ENCODE measurements at places on chromosomes 3 and 15.

DNA sequence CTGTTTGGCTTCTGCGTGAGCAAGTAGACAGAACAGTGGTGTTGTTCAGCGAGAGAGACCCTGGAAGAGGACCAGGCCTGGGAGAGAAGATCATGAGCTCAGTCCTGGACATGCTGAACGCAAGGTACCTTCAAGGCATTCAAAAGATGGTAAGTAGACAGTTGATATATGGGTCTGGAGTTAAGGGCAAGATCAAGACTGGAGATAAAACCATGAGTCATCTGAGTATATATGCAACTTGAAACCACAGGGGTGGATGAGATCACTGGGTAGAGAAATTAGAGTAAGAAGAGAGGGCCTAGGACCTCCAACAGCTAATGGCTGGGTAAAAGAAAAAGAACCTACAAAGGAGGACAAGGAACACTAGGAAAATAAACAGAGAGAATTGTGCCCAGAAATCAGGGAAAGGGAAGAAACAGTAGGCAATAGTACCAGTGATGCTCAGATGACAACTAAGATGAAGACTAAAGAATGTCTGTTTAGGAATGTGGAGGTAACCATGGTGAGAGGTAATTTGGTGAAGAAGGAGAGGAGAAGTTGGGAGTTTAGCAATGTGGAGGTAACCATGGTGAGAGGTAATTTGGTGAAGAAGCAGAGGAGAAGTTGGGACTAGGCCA lies 343.2 kb upstream of the ADAMTS9 start:
- DNase-seq = no peak
- no peaks in the 10 kb centered on the region for H3K36me3 ChIP-seq
- no peaks in the 10 kb centered on the region for H3K4me1 ChIP-seq
- no peak overlapping the region for H3K27ac ChIP-seq
- no peak overlapping the region for H3K4me3 ChIP-seq

- H3K27me3 ChIP-seq = no peaks in the 10 kb centered on the region
- no peak overlapping the region for H3K4me3 ChIP-seq
- no peak for DNase-seq
- H3K4me1 ChIP-seq = peaks cover 9% of the 10 kb centered on the region
- peaks cover 62% of the 10 kb centered on the region for H3K36me3 ChIP-seq
Observed at GRCh38 chr3:46931631-46932331, 44.8 kb downstream of the CCDC12 start.

- H3K27me3 ChIP-seq = peaks cover 10% of the 10 kb centered on the region
- H3K4me3 ChIP-seq = no peak overlapping the region
- H3K4me1 ChIP-seq = no peaks in the 10 kb centered on the region
Observed at GRCh38 chr3:172591876-172592771, 68.9 kb upstream of the TNFSF10 start.

- peaks cover 2% of the 10 kb centered on the region for H3K4me1 ChIP-seq
- no peak overlapping the region for H3K4me3 ChIP-seq
- H3K36me3 ChIP-seq = no peaks in the 10 kb centered on the region
- no peak for DNase-seq
- H3K27ac ChIP-seq = no peak overlapping the region
Observed at GRCh38 chr15:70259640-70260508, 162.2 kb upstream of the TLE3 start.

DNA sequence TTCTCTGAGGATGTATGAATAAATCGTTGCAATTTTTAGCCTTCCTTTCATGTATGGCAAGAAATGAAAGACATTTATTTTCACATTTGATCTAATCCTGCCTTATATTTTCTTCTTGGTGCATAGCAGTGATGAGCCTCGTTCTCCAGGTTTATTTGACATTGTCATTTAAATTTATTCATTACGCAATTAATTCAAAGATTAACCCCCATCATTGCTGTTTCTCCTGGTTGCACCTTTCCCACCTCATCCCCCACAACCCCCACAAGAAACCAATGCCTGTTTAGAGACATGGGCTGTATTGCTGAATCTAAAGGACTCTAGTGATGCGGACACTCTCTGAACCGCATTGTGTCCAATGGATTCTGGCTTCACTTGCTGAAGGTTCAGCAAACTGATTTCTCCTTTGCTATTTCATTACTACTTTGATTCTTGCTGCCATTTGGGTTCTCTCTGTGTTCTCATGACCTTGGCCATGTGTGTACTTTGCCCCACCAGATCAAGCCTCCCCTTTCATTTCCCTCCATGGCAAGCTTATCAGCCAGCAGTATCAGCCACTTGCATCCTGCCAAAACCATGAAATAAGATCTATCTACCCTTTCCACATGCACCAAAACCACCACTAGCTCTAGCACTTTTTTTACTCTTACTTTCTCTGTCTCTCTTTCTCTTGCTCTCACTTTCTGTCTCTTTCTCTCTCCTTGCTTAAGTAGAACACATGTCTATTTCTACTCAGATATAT lies 382.7 kb downstream of the GBE1 start:
- H3K27me3 ChIP-seq = no peaks in the 10 kb centered on the region
- DNase-seq = no peak
- H3K36me3 ChIP-seq = no peaks in the 10 kb centered on the region
- H3K4me1 ChIP-seq = peaks cover 3% of the 10 kb centered on the region

DNA sequence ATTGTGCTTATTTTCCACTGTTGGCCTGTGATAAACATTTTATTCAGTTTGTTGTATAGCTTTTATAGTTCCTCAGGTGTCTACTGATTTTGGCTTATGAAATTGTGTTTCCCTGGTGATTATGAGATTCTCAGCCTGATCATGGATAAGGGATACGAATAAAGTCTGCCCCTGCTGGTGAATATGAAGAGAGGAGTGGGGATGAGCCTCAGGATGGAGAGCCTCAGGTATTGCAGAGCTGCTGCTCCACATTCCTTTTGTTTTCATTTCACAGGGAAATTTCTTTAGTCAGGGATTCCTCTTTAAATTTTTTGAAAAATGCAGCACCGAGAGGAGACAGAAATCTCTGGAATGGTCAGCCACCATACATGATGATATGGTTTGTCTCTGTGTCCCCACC lies 14.7 kb upstream of the RAB6B start:
- H3K36me3 ChIP-seq = no peaks in the 10 kb centered on the region
- peaks cover 8% of the 10 kb centered on the region for H3K27me3 ChIP-seq
- DNase-seq = no peak

- no peak overlapping the region for H3K4me3 ChIP-seq
- H3K4me1 ChIP-seq = peaks cover 2% of the 10 kb centered on the region
- no peaks in the 10 kb centered on the region for H3K36me3 ChIP-seq
- DNase-seq = no peak
- H3K27me3 ChIP-seq = no peaks in the 10 kb centered on the region
Observed at GRCh38 chr3:10944866-10945265, 47.7 kb upstream of the SLC6A1 start.

DNA sequence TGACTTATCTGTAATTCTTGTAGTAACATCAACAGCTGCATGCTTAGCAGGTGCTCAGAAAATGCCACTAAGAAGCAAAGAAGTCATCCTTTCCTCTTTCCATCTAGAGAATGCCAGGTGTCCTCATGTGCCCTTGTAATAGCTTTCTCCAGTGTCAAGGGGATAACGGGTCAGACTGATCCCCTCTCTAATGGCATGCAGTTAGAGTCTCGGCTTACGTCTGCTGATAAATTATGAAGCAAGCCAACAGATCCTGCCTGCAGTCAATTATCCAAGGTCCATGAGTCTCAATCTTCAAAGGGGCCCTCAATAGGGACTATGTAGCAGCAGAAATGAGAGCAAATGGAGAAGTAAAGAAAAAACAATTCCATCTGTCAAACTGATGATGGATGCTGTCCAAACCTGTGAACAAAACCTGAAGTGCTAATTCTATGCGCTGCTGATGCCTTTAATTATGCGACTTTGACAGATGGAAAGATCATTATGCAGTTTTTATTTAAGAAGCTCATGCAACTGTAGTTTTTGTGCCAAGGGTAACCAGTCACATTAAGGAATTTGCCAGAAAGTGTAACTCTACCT lies 162.8 kb upstream of the PEX5L start:
- H3K27ac ChIP-seq = no peak overlapping the region
- no peak for DNase-seq
- no peaks in the 10 kb centered on the region for H3K27me3 ChIP-seq
- no peak overlapping the region for H3K4me3 ChIP-seq
- H3K4me1 ChIP-seq = peaks cover 2% of the 10 kb centered on the region

- DNase-seq = peak; percentile 55
- no peaks in the 10 kb centered on the region for H3K27me3 ChIP-seq
- H3K4me3 ChIP-seq = no peak overlapping the region
- no peak overlapping the region for H3K27ac ChIP-seq
Observed at GRCh38 chr15:57732526-57733331, 26.2 kb downstream of the POLR2M start.

DNA sequence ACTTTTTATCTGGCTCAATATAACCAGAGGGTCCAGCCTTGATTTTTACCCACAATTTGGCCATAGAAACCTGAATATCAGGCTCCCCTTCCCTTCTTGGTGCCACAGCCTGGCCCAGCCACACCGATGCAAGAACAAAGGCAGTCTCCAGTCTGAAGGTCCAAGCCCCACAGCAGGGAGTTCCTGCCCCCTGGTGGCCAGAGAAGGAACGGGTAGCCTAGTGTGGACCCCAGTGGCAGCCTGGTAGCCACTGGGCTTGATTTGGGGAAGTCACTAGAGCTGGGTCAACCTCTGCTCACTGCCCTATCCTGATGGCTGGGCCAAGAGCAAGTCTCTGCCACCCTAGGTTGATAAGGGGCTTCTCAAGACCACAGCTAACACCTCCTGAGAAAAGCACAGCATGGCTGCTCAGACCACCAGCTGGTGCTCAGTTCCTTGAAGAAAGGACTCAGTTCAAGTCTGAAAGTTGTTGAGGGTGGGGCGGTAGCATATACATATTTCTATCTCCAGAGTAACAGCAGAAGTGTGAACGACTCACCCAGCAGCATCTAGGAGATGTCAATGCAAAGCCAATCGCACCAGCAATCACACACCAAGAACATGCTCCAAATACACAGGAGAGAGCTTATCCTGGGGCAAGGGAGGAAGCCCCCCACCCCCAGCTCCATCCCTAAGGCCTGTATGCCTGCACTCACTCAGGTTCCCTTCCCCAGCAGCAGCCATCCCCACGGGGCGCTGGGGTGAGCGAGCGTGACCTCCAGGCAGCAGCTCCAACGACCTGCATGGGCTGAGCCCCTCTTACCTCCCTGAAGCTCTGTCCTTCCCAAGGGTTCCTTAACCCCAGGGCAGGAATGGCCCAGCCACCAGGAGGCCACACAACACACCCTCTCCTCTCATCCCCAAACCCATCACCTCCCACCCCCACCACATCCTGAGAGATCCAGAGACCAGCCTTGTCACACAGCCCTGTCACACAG lies 7.6 kb downstream of the PFKFB4 start:
- DNase-seq = peak; percentile 78
- no peak overlapping the region for H3K27ac ChIP-seq
- no peak overlapping the region for H3K4me3 ChIP-seq
- H3K27me3 ChIP-seq = no peaks in the 10 kb centered on the region
- peaks cover 34% of the 10 kb centered on the region for H3K36me3 ChIP-seq

- no peaks in the 10 kb centered on the region for H3K27me3 ChIP-seq
- H3K27ac ChIP-seq = no peak overlapping the region
- H3K36me3 ChIP-seq = no peaks in the 10 kb centered on the region
Observed at GRCh38 chr3:244041-244440, 47.5 kb downstream of the CHL1 start.

DNA sequence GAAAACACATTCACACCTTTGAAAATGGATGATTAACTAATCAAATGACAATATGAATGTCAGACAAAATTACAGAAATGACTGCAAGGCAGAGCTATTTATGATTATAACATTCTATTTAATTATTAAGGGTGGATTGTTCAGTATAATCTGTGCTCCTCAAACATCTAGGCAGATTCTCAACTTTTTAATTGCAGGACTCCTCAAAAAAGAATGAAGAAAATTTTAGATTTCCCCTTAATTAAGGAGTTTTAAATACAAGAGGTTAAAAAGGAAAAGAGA lies 22.6 kb upstream of the CMC1 start:
- H3K4me1 ChIP-seq = no peaks in the 10 kb centered on the region
- no peaks in the 10 kb centered on the region for H3K27me3 ChIP-seq
- DNase-seq = no peak
- H3K4me3 ChIP-seq = no peak overlapping the region
- no peak overlapping the region for H3K27ac ChIP-seq

- H3K36me3 ChIP-seq = peaks cover 18% of the 10 kb centered on the region
- peaks cover 4% of the 10 kb centered on the region for H3K4me1 ChIP-seq
- H3K4me3 ChIP-seq = peak overlapping the region; percentile 82
- H3K27ac ChIP-seq = peak overlapping the region; percentile 59
- no peak for DNase-seq
Observed at GRCh38 chr15:99732751-99733267, 428 bp downstream of the LYSMD4 start.

GRCh38 chr15:74262151-74262550 lies 26.0 kb downstream of the CCDC33 start:
- no peaks in the 10 kb centered on the region for H3K36me3 ChIP-seq
- DNase-seq = no peak
- no peak overlapping the region for H3K27ac ChIP-seq
- H3K4me1 ChIP-seq = peaks cover 19% of the 10 kb centered on the region
- no peaks in the 10 kb centered on the region for H3K27me3 ChIP-seq

GRCh38 chr3:51269466-51269865 lies 115.6 kb upstream of the MANF start:
- no peaks in the 10 kb centered on the region for H3K36me3 ChIP-seq
- H3K27me3 ChIP-seq = no peaks in the 10 kb centered on the region
- no peaks in the 10 kb centered on the region for H3K4me1 ChIP-seq

- no peak for DNase-seq
- peaks cover 42% of the 10 kb centered on the region for H3K36me3 ChIP-seq
- H3K4me3 ChIP-seq = no peak overlapping the region
- H3K27ac ChIP-seq = no peak overlapping the region
- H3K27me3 ChIP-seq = no peaks in the 10 kb centered on the region
Observed at GRCh38 chr3:48945432-48945831, 26.8 kb downstream of the ARIH2 start.

GRCh38 chr3:18445401-18446148 lies 20.4 kb upstream of the SATB1 start:
- H3K27ac ChIP-seq = no peak overlapping the region
- no peaks in the 10 kb centered on the region for H3K36me3 ChIP-seq
- H3K4me3 ChIP-seq = peak overlapping the region; percentile 82
- DNase-seq = no peak

DNA sequence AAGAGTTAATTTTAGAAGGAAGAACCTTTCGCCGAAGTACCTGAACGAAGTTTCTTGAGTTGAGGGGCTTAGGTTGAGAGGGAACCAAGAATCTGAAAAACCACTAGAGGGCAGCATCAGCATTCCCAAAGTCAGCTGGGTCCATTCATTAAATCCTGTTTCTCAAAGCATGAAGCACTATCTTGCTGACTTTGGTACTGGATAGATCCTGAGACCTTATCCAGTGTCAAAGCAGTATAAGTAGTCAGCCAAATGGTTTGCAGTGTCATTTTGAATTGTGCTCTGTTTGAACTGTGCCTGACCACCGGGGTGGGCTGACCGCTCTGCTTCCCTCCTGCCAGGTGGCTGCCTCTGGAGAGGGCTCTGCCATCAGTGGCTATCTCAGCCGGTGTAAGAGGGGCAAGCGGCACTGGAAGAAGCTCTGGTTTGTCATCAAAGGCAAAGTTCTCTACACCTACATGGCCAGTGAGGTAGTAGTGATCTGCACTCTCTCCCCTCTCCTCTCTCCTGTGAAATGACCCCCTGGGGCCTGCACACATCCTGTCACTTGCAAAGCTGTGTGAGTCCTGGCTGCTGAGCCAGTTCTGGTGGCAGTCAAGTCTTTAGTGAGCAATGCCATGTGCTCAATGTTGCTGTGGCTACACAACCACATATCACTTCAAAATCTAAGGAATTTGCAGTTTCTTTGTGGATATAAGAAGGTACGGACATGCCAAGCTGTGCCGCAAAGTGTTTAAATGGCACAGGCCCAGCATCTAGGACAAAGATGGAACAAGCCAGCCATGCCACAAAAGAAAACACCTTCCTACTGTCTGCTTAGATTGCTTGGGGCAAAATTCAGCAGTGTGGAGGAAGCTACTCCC lies 21.4 kb upstream of the NR2C2 start:
- no peaks in the 10 kb centered on the region for H3K36me3 ChIP-seq
- H3K27ac ChIP-seq = no peak overlapping the region
- H3K4me3 ChIP-seq = no peak overlapping the region
- peak; percentile 64 for DNase-seq
- peaks cover 9% of the 10 kb centered on the region for H3K4me1 ChIP-seq
- no peaks in the 10 kb centered on the region for H3K27me3 ChIP-seq

All from neuronal stem cell (in vitro differentiated cells).